Activated CD8-positive, alpha-beta memory T cell treated with anti-CD3 and anti-CD28 coated beads for 4 hours (primary cell): ENCODE measurements at places on chromosomes 2 and 18.

DNA sequence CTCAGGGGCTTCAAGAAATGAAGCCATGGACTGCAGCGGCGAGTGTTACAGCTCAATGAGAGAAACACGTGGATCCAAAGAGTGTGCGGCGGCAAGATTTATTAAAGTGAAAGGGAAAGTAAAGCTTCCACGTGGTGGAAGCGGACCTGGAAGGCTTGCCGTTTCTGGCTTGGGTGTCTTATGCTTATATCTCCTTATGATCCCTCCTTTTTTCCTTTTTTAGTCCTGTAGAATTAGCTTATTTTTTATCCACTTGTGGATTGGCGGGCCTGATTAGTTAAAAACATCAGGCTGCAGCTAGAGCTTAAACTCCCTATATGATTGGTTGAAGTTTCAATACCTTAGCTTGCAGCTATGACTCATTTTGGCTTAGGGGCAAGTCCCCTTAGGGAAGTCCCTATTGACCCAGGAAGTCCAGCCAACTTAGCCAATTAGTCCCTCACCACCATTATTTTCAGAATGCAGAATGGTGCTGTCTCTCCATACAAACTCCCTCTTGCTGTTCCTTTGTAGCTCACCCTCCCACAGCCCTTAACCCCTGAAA lies 11.6 kb upstream of the HNMT start:
- no peak for DNase-seq

DNA sequence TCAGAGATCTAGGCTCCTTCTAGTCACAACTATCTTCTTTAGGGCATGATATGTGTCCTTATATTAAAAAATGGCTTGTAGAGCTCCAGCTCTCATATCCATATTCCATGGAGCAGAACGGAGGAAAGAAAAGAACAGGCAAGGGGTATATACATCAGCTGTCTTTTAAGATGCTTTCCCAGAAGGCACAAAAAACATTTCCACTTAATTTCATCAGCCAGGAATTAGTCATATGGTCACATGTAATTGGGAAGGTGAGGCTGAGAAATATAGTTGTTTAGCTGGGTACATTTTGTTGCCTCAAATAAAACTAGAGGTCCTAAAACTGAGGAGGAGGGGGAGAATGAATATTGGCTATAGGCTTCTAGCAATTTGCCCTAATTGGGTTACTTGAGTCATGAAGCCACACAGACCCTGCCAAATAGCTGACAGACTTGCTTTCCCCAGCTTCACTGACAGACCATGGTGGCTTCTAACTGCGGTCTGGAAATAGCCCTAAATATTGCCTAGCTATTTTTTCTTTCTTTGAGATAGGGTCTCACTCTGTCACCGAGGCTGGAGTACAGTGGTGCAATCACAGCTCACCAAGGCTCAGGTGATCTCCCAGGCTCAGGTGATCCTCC lies 20.0 kb downstream of the MAIP1 start:
- no peak for DNase-seq

DNA sequence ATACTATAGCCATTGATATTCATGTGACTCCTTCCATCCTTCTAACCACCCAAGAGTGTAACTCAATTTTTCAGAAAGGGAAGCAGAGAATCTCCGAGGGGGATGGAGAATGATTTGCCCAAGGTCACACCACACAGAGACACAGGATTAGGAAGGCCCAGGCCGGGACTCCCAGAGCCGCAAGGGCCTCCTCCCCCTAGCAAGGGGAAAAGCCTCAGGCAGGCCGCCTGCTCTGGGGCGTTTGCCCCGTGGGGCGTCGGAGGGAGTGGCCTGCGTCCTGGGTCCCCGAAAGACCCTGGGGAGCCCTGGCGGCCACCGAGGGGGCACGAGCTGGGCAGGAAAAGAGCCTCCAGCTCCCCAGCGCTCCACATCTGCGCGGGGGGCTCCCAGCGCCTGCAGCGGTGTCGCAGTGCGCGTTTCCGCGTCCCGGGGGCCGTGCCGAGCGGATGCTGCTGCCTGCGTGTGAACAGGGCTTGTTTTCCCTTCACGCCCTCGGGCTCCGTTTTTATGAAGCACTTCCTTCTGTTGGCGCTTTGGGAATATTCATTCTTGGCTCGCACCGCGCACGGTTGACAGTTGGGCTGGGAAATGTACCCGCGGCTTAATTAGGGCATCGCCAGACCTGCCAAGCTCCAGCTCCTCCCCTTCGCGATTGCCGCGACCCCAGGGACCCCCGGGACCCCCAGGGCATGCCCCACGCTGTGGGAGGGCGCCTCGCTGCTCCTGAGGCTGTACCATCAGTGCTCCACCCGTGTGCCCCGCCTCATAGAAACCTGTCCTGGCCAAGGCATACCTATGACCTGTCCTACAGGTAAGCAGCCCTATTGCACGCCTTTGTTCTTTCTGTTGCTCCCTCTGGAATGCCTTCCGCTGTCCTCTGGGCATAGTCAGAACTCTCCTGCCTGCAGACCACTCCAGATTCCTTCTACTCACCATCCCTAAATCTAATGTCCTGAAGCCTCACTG lies 158.9 kb upstream of the GLI2 start:
- DNase-seq, result no peak

DNA sequence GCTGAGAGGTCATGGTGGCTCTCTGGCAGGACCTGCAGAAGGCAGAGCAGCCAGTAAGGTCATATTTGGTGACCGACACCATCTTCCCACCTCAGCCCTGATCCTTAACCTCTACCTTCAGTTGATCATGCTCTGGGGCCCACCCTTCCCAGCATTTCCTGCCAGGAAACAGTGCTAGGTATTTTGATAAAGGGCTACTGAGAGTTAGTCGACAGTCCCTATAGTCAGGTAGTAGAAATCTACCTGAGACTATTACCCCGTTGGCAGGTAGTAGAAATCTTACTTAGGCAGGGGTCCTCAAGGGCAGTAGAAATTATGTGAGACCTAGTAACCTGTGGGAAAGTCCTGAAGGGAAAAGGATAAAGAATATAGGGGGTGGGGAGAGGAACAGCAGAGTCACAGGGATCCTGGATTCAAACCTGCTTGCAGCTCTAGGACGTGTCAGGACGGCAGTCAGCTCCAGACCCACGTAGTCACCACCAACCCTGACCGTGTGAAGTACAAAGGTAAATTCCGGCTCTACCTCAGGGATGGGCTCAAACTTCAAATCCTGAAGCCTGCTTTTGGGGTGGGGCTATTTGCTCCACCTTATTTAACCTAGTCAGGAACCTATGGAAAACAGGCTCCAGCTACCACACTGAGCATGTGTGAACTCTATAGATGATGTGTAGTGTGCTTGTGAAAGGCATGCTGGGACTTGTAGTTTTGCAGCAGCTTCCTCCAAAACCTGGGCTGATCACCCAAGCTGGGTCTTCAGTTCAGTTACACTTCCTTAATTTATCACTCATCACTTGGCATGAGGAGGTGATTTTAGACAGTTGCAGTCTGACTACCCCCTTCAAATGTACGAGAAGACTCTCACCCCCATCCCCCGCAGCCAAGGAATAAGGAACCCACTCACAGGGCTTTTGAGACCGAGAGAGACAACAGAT lies at the start of gene DQX1:
DQX1 (minus strand) TSS at position 515 of the 932 bp plus-strand sequence; CDS start at position 13, 502 bp downstream.
- DNase-seq, result no peak

GRCh38 chr2:25445464-25445863 lies 103.7 kb upstream of the DNMT3A start:
- DNase-seq, result no peak

DNA sequence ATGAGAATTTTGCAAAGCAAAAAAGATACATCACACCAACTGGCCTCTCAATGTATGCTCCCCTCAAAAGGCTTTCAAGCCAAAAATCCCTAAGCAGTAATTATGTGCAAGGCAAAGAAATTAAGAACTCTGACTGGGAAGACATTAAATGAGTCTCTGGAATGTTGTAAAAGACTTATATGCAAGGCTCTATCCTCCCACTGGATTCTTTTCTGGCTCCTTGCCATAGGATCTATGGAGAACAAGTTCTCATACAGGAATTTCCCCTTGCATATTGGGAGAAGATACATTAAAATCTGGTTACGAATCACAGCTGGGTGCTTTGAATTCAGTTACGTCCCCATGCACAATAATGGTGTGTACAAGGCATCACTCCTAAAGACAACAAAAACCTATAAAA lies 73.4 kb upstream of the ATL2 start:
- DNase-seq, result no peak

- DNase-seq, result no peak
Observed at GRCh38 chr2:85771486-85771885, 17.7 kb downstream of the ATOH8 start.

GRCh38 chr2:236783417-236784020 lies 213.9 kb downstream of the ACKR3 start:
- no peak for DNase-seq

- no peak for DNase-seq
Observed at GRCh38 chr2:122635686-122636085, 880.2 kb downstream of the TSN start.

DNA sequence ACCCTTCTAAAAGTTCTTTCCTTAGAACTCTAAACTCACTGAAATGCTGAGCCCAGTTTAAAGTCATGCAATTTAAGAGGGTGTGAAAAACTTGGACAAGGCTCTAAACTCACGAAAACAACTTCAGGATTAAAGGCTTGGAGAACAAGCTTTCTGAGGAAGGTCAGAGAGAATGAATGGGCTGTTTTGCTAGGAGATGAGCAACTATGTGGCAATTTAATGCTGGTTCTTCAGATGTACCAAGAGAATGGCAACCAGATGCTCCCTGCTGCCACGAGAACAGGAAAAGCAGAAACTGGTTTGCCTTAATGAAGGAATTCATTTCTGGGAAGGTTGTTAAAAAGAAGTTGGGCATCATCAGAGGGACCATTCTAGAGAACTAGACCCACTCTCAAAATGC lies 77.8 kb upstream of the PMAIP1 start:
- DNase-seq, result no peak

DNA sequence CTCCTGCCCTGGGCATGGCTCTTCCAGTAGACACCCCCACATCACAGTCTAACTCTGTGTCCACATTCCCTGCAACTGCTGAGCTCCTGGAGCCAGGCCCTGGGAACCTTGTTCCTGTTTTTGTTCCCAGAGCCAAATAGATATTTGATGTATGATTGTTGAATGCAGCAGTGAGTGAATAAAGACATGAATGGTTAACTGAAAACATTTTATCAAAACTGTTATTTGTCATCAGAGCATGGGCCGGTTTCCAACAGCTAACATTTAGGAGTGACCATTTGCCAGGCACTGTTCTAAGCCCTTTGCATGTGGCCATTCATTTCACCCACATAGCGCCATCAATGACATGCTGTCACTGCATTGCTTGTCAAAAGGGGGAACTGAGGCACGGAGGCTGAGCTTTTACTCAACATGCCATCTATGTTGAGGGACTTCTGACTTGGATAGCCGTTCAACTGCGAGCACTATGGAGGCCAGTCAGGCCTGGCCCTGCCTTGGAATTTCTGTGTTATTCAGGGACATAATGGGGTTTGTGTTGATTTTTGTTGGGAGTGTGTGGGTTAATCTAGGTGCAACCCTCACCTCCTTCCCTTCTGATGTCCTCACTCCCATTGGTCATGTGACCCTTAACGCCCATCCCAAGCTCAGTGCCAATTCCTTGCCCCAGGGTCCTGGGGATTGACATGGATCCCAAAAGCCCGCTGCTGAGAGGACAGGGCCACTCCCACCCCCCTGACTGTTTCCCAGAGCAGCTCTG lies 12.6 kb downstream of the IL1R1 start:
- no peak for DNase-seq

DNA sequence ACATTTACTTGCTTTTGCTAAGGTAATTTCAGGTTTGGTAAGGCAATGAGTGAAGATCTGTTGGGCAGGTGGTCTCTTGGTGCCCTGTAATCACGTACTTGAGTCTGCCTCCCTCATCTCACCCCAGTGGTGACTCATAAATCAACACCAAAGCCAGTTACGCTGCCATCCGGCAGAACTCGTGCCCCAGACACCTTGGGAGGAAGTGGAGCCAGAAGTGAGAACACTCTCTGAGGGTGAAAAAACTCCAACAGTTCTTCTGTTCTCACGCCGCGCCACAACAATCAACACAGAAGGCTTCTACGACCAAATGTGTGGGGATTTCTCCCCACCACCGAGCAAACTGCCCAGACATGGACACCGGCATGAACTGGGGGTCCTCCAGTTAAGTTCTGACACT lies 206.2 kb downstream of the ARL4C start:
- DNase-seq, result peak; percentile 65

DNA sequence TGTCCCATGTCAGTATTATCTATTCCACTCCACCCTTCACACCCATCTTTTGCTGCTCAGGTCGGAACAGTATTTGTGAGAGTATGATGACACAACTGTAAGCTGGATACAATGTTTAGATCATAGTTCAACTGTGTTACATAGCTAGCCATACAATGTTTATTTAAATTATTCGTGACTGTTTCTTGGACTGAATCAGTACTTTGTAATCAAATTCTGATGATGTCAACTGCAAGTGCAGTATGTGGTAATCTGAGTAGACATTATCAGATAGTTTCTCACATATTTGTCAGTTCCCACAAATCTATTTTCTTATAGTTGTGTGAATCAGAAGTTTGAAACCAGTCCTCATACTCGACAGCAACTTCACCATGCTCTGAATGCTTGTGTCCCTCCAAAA lies 177.6 kb downstream of the ZNF407 start:
- no peak for DNase-seq

GRCh38 chr2:104702031-104702850 lies 151.7 kb upstream of the POU3F3 start:
- no peak for DNase-seq

- DNase-seq, result no peak
Observed at GRCh38 chr2:47221946-47222345, 66.8 kb upstream of the STPG4 start.

GRCh38 chr18:66534110-66534509 lies 69.8 kb downstream of the CDH19 start:
- no peak for DNase-seq

- no peak for DNase-seq
Observed at GRCh38 chr2:178163395-178163794, 30.9 kb upstream of the OSBPL6 start.

- no peak for DNase-seq
Observed at GRCh38 chr2:7945026-7945425, 736.8 kb upstream of the ID2 start.

GRCh38 chr18:32610176-32610575 lies 139.5 kb upstream of the GAREM1 start:
- no peak for DNase-seq

GRCh38 chr2:24820175-24820513 lies 26.9 kb downstream of the CENPO start:
- no peak for DNase-seq

DNA sequence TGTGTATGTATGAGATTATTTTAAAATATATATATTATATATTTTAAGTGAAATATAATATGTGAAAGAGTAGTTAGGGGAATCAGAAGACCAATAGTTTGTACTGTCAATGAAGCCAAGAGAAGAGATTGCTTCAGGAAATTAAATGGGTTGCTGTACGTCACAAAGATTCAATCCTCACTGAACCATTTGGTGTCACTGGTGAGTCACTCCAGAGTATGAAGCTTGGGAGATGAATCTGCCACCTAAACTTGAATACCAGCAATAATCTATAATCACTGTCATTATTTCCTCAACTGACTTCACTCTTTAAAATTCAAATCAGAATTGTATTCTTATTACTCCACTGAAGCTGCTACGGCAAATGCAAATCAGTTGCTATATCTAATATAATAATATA lies 41.9 kb upstream of the SCN9A start:
- DNase-seq, result no peak
